ACHN (cell line): ENCODE measurements at places on chromosomes 16 and 17.

- peak; percentile 90 for DNase-seq
These were observed 41.1 kb upstream of the KLHDC4 start for GRCh38 chr16:87806641-87807546.

DNA sequence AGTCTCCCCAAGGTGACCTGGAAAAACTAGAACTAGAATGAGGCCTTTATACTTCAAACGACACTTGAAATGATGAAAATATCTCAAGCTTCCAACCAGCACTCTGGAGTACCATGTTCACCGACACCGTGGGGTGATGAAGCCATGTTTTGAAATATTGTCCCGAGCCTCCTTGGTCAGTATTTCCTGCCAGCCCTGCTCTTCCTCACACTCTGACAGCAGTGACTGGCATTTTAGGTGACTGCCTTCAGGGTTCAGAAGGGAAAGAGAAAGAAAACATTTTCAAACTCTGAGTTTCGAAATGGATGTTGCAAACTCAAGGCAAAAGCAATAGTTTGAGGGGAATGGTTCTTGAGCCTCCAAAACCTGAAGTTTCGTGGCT lies 39.3 kb upstream of the IRX6 start:
- DNase-seq, result no peak

GRCh38 chr17:2022647-2023240 lies 2.4 kb downstream of the RTN4RL1 start:
- DNase-seq, result no peak

GRCh38 chr17:42088736-42089135 lies 9.5 kb downstream of the ZNF385C start:
- DNase-seq, result no peak

- peak; percentile 64 for DNase-seq
These were observed 13.3 kb downstream of the CDH3 start for GRCh38 chr16:68658341-68658973.

- DNase-seq, result no peak
These were observed 344.4 kb downstream of the SHISA9 start for GRCh38 chr16:13245713-13246377.

- peak; percentile 48 for DNase-seq
These were observed 3.1 kb upstream of the MIF4GD start for GRCh38 chr17:75273977-75274708.
